ENCODE measurements at places on chromosomes 1 and 21.
A peak's percentile ranks its signal among the peaks of the same experiment; 100 is the strongest.

GRCh38 chr1:247962911-247963588, 2.0 kb upstream of the OR2AK2 start:
- DNase-seq = no peak

GRCh38 chr1:183877053-183877720, 72.3 kb downstream of the RGL1 start:
- DNase-seq = no peak

- peak; percentile 64 for DNase-seq
Measured at GRCh38 chr21:42424914-42425541, 21.3 kb downstream of the UBASH3A start.

- no peak for DNase-seq
Measured at GRCh38 chr1:159831412-159832141, 4.9 kb downstream of the SLAMF8 start.

GRCh38 chr1:152743371-152744145, 14.3 kb upstream of the KPRP start:
- no peak for DNase-seq

GRCh38 chr1:9447215-9447960, 91.9 kb upstream of the SLC25A33 start:
- DNase-seq = no peak

GRCh38 chr1:95793893-95794292, 559.9 kb downstream of the RWDD3 start:
- no peak for DNase-seq

DNA sequence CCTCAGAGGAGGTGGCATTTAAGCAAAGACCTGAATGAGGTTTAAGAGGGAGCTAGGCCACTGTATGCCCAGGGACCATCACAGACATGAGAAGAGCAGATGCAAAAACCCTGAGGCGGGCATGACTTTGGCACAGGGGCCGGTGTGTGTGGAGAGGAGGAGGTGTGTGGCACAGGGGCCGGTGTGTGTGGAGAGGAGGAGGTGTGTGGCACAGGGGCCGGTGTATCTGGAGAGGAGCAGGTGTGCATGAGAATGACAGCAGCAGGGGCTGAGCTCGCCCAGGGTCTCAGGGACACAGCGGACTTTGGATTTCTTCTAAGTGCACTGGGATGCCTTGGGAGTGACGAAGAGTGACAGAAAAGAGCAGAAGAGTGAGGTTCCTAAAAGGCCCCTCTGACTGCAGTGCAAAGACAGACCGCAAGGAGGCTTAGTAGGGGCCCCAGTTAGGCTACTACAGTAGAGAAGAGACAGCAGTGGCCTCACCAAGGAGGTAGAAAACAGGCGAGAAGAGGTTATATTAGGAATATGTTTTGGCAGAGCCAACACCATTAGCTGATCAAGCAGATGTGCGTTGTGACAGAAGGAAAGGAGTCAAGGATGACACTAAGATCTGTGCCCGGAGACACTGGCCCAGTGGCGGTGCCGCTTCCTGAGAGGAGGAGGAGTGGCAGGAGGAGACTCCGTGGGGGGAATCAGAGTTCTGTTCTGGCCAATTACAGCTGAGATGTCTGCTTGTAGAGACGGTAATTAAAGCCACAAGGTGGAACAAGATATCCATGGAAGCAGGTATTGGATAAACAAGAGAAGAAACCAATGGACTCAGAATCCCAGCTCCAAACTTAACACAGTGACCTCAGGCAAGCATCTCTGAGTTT, 18.4 kb downstream of the ZBTB17 start:
- DNase-seq = no peak

- no peak for DNase-seq
Measured at GRCh38 chr1:24233684-24234600, 46.9 kb upstream of the IFNLR1 start.

DNA sequence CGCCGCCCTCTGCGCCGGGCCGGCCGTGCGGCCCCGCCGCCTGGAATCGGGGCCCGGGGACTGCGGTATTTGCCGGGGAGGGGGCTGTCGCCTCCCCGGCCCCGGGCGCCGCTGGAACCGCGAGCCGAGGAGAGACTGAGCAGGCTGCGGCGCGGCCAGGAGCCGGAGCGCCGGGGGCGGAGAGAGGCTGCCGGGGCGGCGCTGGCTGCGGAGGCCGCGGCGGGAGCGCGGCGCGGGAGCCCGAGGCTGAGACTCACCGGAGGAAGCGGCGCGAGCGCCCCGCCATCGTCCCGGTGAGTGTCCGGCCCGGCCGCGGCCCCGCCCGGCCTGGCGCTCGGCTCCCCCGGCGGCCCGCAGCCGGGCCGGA, 746 bp downstream of the DYRK1A start:
- DNase-seq = no peak

- DNase-seq = no peak
Measured at GRCh38 chr1:239772446-239772845, 319.2 kb upstream of the FMN2 start.

DNA sequence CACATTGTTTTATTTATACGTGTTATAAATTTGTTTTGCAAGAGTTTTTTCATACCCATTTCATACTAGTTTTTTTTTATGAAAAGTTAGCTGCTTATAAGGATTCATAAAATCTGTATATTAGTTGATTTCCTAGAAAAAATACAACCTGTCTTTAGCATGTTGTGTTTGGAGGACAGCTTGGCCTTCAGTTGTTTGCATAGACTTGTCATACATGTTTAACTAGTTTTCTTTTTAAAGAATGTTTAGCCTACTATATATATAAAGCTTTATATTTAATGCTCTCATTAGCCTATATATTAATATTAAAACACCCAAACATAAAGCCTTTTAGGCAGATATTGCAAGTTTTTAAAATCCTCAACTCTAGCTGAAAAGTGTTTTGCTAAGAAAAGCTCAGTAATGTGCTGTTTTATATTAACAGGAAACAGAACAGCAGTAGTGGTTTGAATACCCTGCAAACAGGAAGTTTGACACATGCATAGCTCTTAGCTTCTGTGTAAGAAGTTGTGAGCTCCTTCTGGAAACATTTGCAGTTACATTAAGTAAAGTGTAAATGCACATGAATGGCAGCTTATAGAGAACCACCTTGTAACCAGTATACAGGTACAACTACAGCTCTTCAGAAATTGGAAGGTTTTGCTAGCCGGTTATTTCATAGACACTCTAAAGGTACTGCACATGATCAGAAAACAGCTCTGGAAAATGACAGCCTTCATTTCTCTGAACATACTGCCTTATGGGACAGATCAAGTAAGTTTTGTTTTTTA, at the start of gene PRKACB:
Gene PRKACB (plus strand): TSS at position 476 of the 770 bp plus-strand sequence. CDS start 91 bp downstream, at position 567.
- DNase-seq = no peak

GRCh38 chr21:29431178-29431577, 132.5 kb downstream of the BACH1 start:
- DNase-seq = no peak

- no peak for DNase-seq
Measured at GRCh38 chr1:206075786-206076755, 23.1 kb downstream of the RHEX start.

DNA sequence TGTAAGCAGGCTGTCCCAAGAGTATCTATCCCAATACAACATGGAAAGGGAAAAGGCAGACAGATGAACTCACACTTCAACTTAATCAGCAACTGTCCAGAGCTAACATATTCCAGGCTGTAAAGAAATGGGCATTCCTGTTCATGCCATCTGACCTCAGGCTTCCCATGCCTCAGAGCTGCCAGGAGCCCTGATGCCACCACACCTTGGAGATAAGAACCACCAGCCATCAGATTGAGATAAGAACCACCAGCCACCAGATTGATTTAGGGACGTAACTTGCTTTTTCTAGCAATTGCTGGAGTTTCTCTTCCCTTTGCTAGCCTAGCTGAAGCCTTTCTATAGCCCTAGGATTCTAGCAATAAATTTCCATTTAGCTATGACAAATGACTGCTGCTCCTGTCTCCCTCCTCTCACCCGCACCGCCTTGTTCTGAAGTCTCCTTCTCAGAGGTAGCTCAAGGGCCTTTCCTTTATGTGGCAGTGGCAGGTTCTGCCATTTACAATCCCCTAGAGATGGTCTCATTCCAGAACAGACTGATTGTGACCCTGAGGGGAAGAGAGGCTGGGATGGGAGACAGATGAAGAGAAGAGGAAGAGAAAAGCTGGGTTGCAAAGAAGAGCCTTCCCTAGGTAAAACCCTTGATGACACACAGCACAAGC, 88.0 kb upstream of the CTTNBP2NL start:
- DNase-seq = no peak

DNA sequence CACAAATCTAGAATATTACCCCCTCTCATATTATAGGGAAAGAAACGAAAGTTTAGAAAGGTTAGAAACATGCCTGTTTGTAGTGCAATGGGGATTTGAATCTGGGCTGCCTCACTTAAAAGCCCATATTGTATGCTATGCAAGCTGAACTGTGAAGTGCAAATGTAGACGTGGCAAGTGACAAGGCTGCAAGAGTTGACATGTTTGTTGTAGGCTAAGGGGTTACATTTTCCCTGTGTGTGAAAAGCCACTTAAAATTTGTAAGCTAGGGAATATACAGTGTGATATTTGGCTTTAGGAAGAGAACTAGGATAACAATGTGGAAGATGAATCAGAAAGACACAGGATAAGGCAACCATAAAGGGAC, 29.0 kb downstream of the WDR26 start:
- no peak for DNase-seq

GRCh38 chr1:223153177-223154119, 10.4 kb upstream of the TLR5 start:
- DNase-seq = no peak

GRCh38 chr1:11318982-11319381, 46.0 kb downstream of the UBIAD1 start:
- no peak for DNase-seq

DNA sequence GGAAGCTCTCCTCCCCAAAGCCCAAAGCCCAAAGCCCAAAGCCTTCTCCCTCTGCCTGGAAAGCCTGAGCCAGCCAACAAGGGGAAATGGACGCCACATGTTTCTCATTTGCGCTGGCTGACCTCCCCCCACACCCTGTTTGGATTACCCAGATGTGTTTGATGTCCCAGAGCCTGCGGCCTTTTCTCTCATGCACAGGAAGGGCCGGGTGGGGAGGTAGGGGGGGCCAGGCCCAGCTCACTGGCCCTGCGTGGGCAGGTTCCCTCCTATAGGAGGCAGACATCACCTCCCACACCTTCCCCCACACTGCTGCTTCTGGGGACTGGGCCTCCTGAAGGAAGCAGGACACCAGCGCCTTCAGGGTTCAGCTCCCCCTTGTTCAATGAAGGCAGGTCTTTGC, 116.3 kb downstream of the NAV1 start:
- DNase-seq = no peak

DNA sequence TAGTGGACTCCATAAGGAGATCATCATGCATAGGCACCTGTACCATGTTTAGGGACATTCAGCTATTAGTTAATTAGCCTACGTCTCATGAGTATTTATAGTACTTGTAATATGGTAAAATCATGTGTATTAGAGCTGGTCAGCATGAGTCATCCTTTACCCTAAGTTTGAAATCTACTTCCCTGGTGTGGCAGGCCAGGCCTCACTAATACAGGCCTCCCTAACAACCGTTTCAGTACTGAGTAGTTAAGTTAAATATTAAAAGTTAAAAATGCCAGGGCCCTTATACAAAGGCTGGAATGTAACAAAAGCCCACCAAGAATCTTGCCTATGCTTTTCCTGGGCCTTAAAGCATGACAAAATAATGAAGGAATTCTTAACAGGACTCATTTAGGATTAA, 356.3 kb upstream of the DPYD start:
- DNase-seq = no peak

DNA sequence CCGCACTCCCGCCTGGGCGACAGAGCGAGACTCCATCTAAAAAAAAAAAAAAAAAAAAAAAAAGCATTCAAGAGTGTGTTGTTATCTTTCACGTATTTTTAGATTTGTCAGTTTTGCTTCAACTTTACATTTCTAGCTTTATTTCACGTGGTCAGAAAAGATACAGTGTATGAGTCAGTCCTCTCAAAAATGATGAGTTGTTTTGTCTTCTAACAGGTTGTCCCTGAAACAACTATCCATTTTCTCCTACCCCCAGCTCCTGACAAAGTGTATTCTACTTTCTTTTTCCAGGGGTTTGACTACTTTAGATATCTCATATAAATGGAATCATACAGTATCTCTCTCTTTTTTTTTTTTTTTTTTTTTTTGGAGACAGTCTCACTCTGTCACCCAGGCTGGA, 5.5 kb upstream of the ZNF695 start:
- no peak for DNase-seq

DNA sequence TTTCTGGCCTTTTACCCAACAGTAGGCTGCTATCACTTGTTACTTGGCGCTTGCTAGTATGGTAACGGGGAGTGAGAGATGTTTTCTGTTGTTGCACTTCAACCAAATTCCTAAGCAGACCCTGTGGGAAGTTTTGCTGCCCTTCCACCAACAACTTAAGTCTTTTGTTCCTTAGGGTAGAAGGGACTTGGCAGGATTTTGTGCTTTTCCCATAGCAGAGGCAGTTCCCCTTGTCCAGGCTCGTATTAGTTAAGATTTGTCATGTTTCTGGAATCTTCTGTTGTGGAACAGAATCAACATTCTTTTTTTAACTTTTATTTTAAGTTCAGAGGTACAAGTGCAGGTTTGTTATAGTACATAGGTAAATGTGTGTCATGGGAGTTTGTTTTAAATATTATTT, 73.2 kb upstream of the SGIP1 start:
- DNase-seq = no peak

- no peak for DNase-seq
Measured at GRCh38 chr1:53769780-53770179, 30.8 kb upstream of the GLIS1 start.

- no peak for DNase-seq
Measured at GRCh38 chr1:164163289-164163849, 395.6 kb upstream of the PBX1 start.

DNA sequence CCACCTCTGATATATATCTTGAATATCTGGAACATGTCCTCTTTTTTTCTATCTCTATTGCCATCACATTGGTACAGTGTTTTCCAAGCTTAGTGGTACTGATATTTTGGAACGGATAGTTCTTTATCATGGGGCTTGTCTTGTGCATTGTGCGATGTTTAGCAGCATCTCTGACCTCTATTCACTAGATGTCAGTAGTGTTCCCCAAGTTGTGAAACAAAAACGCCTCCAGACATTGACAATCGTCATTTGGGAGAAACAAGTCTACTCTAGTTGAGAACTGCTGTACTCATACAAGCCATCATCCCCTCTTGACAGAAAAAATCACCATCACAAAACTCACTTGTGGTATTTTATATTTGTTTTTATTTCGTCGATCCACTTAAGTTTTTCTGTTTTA, 79.7 kb upstream of the CHODL start:
- no peak for DNase-seq
